Dorsolateral prefrontal cortex (tissue), 122 donors: ENCODE measurements at places on chromosomes 4 and X.

DNA sequence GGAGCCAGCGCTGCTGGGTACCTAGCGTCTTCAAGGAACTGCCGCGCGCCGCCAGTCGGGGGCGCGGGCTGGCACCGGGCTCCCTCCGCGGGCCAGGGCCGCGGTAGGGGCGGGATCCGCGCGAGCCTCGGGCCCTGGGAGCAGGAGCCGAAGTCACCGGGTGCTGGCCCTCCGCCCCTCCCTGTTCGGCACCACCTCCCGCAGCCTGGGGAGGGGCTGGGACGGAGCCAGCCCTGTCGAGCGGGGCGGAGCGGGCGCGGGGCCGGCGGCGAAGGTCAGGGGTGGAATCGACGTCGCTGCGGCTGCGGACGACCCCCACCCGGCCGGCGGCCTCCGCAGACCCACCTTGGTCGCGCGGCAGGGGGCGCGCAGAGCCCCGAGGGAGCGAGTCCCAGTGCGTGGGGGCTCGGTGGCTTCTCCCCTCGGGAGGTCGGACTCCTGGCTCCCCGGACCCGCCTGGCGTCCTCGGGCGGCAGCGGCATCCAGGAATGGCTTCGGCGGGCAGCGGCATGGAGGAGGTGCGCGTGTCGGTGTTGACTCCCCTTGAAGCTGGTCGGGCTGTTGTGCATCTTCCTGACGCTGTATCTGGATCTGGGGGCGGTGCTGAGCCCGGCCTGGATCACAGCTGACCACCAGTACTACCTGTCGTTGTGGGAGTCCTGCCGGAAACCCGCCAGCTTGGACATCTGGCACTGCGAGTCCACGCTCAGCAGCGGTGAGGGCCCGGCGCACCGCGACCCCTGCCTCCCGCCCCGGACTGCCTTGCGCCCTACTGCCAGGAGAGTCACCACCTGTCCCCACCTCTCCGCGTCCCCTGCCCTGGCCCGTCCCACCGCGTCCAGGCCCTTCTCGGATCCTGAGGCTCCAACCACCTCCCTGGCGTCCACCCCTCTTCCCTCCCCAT lies 50.5 kb upstream of the FAM47C start:
- DNase-seq, result no peak

DNA sequence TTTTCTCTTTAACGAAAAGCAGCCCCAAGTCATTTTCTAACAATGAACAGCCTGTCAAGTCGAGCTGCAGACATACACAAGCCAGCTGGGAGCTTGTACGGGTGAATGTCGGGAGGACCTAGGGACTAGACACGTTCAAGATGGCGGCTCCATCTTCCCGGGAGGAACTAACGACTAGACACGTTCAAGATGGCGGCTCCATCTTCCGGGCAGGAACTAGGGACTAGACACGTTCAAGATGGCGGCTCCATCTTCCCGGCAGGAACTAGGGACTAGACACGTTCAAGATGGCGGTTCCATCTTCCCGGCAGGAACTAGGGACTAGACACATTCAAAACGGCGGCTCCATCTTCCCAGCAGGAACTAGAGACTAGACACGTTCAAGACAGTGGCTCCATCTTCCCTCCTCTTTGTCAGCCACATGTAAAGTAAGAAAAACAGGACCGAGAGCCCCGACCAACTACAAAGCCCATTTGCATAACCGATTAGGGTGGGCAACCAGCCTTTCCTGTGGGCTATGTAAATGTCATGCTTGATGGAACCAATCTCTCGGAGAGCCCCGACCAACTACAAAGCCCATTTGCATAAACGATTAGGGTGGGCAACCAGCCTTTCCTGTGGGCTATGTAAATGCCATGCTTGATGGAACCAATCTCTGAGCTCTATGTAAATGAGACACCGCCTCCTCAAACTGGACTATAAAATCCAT lies 175.5 kb downstream of the DHRSX start:
- peak; percentile 82 for DNase-seq

- no peak for DNase-seq
Observed at GRCh38 chrX:114071412-114071811, 512.5 kb upstream of the HTR2C start.

DNA sequence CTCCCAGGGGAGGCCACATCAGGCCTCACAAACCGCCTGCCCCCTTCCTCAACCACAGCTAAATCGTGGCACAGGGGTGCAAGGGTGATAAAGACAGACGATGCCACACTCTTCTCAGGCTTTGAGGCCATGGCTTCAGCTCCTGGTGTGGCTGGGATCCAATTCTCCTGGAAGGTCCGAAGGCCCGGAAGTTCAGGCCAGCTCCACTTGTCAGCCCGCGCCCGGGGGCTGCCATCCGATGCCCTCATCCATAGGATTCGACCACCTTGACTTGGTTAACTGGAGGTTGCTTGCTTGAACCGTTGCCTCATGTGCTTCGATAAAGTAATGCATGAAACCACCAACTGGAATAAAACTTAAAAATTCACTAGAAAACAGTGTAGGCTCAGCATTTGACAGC lies 8.2 kb downstream of the TEX13C start:
- no peak for DNase-seq

DNA sequence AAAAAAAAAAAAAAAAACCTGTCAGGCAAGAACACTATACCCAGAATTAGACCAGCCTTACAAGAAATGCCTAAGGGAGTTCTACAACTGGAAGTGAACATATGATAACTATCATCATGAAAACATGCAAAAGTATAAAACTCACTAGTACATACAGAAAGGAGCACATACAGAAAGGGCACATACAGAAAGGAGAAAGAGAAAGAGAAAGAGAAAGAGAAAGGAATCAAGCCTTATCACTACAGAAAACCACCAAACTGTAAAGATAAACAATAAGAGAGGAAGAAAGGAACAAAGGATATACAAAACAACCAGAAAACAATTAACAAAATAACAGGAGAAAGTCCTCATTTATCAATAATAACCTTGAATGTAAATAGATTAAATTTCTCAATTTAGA lies 50.4 kb downstream of the PHKA1 start:
- no peak for DNase-seq

GRCh38 chr4:153757407-153757806 lies 2.4 kb downstream of the RNF175 start:
- DNase-seq, result no peak

- no peak for DNase-seq
Observed at GRCh38 chrX:42490111-42490510, 287.9 kb downstream of the PPP1R2C start.

DNA sequence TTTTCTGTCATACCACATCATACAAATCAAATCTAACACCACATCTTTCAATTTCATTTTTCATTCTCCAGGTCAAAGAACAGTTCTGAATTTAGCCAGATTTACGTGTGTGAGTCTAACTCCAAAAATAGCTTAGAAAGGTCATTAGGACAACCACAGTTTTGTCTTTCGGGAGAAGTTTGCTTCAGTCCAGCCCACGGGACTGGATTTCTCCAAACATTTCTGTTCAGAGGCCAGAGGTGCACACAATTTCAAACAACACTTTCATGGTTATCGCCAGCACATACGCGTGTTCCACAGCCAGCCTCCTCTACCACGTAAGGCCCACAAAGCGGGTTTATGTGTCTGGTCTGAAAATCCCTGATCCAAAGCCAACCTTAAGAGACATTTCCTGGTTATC lies 65.9 kb downstream of the VEGFC start:
- DNase-seq, result no peak

- DNase-seq, result no peak
Observed at GRCh38 chr4:28176942-28177341, 1316.3 kb downstream of the STIM2 start.

DNA sequence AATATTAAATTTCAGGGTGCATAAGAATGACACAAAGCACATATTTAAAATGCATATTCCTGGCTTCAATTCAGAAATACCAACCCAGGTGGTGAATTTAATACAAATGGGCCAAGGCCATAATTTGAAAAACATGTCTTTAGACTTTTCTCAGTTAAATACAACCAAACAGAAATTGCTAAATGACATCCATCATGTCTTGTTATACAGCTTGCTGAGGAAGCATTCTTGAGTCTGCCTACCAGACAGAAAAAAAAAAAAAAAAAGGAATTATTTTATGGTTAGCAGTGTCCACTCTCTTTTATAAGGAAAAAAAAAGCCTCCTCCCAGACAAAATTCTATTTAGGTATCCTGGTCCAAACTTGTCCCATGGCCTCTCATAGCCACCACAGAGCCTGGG lies 119.1 kb downstream of the PAPSS1 start:
- no peak for DNase-seq

DNA sequence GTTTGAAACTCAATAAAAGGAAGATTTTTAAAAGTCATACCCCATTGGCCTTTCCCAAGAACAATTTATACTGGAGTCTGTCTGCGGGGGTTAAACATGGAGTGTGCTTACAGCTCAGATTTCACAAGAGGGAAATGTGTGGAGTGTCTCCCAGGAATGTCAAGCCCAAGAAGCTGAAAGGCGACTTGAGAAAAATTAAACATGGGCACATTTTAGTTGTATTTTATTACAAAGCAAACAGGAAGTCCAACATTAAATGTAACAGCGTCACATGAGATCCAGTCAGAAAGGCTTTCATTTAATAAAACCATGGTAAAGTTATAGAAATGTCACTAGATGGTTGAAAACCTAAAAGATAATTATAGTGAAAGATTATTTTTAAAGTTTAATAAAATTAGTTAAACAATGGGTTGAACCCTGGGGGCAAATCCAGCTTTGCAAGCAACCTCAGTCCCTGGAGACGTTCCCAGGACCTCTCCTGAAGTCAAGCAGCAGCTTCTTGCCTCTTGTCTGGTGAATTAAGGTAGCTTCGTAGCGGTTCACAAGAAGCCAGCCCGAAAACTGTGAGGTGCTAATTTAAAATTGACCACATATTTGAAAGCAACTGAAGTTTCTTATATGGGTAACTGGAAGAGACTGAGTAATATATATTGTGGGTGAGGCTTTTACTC lies 168.4 kb upstream of the EDNRA start:
- no peak for DNase-seq

GRCh38 chr4:38751341-38752010 lies 31.3 kb downstream of the TLR10 start:
- DNase-seq, result no peak

- no peak for DNase-seq
Observed at GRCh38 chr4:151304755-151305154, 20.6 kb downstream of the SH3D19 start.

GRCh38 chrX:72038868-72039267 lies 92.8 kb downstream of the RTL5 start:
- no peak for DNase-seq

DNA sequence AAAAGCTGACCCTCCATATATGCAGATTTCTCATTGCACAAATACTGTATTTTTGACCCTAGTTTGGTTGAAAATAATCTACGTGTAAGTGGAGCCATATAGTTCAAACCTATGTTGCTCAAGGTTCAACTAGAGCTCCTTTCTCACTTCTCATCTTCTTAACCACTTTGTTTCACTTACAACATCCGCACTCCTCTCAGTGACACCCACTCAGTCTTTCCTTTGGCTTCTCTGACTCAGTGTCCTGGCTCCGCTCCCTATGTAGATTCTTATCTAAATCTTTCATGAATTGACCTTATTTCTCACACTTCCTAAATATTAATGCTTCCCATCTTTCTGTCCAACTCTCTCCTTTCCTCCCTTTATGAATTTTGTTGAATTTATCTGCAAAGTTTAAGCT lies 32.9 kb upstream of the DKK2 start:
- DNase-seq, result no peak

- DNase-seq, result no peak
Observed at GRCh38 chr4:6806924-6807626, 24.5 kb downstream of the KIAA0232 start.

- no peak for DNase-seq
Observed at GRCh38 chr4:186699881-186700397, 23.7 kb downstream of the FAT1 start.

GRCh38 chr4:181933471-181933870 lies 309.7 kb upstream of the TENM3 start:
- no peak for DNase-seq

DNA sequence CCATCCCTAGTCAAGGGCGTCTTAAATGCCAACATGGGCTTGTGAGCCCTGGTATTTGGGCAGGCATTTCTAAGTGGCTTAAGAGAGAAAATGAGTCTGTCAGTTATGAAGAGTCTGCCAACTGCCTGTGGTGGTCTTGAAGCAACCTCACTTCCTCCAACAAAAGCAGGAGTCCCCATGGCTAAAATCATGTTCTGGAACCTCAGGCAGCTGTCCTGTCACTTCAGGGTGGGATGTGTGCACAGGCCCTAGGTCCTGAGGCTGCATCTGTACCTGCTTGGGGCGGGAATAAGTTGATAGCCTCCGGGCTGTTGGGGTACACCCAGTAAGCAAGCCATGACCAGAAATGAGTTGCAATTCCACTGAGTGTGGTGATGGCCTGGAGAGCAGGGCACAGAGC lies 115.0 kb upstream of the SCML1 start:
- no peak for DNase-seq

DNA sequence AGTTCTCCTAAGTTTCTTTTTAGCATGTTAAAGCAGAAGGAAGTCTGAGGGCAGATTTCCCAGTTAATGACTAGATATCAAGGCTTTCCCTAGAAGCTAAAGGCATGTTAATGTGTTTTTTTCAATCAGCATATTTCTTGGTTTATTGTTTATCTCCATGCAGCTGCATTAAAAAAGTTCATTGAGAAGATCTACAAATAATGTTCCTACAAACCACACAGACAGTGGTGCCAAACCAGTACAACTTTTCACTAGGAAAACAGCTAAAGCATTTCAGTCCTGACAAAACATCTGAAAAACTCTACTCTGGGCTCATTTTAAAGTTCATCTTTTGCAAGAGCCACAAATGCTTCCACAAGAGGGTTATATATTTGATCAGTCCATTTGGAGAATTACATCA lies 320.0 kb downstream of the ADGRL3 start:
- no peak for DNase-seq

DNA sequence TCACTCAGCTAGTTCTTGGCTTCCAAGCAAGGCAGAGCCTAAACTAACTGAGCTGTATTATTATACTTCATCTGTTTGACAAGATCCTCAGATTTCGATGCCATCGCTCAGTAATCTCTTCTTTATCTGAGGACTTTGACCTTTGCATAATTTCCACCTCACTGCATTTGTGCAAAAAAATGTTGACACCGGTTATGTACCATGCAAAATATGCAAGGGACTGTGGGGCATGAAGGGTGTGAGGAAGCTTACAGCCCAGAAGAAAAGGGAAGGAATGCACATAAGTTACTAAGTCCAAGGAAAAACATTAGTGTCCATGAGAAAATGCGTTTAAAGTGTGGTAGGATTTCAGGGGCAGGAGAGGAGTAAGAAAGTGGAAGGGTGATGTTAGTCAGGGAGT lies 295.4 kb downstream of the PACRGL start:
- no peak for DNase-seq

GRCh38 chrX:152847281-152847680 lies 16.4 kb downstream of the NSDHL start:
- no peak for DNase-seq
